ENCODE measurements at places on chromosomes 16 and 17.

- DNase-seq, result no peak
These were observed 21.4 kb downstream of the RPTOR start for GRCh38 chr17:80566054-80566400.

DNA sequence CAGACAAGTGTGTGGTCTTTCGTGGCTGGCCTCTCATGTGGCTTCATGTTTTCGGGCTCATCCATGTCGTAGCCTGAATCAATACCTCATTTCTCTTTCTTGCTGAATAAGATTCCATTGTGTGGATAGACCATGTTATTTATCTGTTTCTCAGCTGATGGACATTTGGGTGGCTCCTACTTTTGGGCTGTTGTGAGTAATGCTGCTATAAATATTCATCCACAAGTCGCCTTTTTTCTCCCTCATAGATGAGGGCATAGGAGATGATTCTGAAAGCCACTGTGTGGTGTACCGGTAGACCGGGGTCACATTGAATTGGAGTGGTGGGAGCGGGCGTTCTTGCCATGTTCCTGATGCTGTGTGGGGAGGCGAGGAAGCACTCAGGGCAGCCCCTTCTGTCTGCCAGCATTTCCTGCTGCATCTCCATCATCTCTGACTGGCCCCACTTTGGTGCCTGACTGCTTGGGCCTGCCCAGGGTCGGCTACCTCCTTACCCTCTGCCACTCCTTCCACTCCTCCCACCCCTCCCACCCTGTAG, 40.1 kb downstream of the PRMT7 start:
- no peak for DNase-seq

DNA sequence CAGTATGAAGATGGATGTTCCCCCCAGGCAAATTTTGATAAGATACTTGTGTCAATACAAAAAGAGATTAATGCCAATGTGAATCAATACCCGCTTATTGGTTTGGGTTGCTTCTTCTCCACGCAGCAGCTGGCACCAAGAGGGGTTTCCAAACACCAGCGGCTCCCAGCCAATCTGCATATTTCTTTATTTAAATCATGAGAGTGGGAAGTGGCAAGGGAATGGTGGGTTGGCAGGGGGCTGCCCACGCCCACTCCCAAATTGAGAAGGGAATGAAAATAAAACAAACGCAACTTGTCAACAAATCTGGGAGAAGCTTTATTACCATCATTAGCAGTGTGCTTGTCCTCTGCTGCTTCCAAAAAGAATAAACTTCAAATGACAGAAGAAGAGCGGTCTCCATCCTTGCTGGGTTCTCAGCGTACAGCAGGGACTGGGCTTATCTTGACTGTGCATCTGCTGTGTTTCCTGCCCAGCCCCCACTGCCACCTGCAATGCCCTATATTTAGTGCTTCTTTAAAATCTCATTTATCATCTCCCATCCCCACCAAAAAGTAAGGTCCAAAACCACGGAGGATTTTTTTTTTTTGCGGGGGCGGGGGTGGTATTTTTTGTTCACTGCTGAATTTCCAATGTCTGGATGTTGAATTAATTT, 34.9 kb upstream of the C16orf78 start:
- no peak for DNase-seq

GRCh38 chr16:54373534-54374520, 87.2 kb upstream of the IRX3 start:
- DNase-seq, result no peak

DNA sequence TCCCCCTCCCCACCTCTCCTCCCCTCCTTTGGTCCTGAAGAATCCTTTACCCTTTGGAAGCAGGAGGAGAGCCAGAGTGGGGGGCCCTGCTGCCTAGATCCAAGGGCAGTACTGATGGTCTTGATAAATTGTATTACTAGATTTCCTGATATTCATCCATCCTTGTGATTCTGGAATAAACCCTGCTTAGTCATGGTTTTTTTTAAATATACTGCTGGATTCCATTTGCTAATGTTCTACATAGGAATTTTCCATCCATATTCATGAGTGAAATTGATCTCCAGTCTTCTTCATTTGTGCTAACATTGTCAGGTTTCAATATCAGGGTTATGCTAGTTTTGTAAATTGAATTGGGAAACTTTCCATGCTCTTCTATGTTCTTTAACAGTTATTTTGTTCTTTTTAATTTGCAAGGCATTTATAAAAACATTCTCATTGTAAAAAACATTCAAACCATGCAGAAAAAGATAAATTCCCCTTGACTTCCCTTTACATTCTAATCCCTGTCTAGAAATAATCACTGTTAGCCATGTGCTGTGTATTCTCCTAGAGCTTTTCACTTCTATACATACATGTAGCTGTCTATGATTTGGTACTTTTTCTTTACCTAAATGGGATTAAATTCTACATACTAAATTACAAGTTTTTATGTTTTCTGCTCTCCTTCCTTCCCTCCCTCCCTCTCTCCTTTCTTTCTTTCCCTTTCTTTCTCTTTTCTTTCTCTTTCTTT, 56.7 kb downstream of the CCDC42 start:
- DNase-seq, result no peak

GRCh38 chr17:68829211-68829610, 126.0 kb downstream of the ABCA8 start:
- DNase-seq, result no peak

- no peak for DNase-seq
These were observed 190.2 kb upstream of the CPHXL start for GRCh38 chr16:75916451-75916850.

DNA sequence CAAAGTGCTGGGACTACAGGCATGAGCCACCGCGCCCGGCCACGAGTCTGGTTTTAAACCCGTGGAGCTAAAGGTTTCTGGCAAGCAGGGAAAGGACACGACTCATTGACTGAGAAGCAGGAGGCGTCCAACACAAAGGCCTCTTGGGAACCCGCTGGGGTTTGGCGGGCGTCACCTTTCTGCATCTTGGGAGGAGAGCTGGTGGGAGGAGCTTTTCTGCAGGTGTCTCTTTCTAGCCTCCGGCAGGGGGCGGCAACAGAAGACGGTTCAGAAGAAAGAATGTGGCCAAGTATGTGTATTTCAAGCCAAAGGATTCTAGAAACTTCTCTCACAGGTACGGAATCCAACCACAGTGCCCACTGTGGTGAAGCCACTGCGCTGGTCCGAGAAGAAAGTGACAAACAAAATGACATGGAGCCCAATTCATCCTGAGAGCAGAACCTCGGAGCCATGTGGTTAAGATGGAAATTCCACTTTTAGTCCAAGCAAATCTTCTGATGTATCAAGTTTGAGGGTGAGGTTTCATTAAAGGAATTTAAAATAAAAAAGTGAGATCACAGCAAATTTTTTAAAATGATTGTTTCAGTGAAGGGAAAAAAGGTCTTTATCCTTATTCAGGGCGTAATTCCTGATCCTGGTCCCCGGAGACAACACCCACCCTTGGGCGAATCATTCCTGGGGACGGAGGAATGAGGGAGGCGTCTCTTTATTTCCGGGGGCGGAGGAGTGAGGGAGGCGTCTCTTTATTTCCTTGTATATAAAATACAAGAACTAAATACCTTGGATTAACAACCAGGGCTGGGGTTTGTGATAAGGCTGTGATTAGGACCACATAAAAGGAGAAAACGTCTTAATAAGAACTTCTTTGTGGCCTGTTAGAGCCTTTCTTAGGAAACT, 97.6 kb downstream of the MRM3 start:
- no peak for DNase-seq

DNA sequence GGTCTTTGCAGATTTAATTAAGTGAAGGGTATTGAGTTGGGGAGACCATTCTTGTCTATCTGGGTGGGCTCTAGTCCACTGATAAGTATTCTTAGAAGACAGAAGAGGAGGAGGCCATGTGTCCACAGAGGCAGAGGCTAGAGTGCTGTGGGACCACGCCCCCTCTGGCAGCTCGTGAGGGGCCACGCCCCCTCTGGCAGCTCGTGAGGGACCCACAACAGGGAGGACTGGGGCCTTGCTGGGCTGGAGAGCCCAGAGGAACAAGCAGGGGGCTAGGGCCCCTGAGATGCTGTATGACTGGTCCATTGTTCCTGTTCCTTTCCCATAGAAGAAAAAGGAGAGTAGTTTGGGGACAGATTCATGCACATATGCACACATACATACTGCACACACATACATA, 106.8 kb downstream of the METRNL start:
- DNase-seq, result no peak

- no peak for DNase-seq
These were observed 25.3 kb downstream of the RPH3AL start for GRCh38 chr17:327296-327695.

DNA sequence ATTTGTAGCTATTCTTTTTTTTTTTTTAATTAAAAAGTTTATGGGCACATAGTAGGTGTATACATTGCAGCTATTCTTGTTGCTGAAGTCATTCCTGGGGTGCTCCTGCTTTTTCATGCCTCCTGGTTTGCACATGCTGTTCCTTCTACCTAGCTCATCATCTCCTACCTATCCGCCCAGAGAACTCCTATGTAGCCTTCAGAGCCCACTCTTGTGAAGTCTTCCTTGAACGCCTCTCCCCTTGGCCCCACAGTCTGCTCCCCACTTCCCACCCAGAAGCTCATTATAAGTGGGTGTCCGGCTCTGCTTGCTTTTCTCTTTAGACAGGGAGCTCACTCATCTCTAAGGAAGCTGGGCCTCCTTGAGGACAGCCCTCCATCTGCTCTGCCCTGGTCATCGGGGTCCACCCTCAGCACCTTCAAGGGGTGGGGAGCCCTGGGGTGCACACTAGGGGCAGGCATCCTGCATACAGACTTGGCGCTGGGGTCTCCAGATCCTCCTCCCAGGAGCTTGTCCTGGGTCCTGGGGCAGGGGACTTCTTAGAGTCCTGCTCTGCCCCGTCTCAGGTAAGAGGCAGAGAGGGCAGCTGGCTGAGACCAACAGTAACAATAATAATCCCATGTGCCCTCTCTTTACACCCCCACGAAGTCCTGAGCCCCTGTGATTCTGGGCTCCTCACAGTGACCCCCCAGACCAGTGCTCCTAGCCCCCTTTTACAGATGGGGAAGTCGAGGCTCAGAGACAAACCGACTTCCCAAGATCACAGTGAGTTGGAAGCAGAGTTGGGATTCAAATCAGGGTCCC, 3.5 kb upstream of the B9D1 start:
- DNase-seq, result no peak

- no peak for DNase-seq
These were observed 52.4 kb downstream of the CA10 start for GRCh38 chr17:52106072-52106471.

DNA sequence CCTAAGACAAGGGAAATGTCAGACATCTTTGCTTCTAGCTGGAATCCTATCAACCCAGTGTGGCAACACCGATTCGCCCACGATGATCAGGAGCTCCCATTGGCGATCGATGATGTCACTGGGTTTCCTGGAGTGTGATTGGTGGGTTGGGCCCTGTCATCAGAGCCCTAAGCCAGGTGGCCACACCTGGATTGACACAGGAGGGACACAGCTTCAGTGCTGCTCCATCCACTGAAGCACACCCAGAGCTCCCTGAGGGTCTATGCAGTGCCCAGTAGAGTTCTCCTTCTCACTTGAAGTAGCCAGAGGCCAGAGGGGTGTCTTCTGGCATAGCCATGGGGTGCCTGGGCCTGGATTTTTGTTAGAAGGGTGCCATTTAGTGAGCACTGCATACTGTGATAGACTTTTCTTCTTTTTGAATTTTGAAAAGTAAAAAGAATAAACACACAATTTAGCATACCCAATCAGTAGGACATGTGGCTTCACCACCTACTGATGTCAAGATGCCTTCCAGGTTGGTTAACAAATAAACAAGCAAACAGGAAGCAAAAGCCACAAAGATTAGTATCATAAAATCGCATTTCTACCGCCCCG, 77.6 kb downstream of the CMIP start:
- peak; percentile 11 for DNase-seq

DNA sequence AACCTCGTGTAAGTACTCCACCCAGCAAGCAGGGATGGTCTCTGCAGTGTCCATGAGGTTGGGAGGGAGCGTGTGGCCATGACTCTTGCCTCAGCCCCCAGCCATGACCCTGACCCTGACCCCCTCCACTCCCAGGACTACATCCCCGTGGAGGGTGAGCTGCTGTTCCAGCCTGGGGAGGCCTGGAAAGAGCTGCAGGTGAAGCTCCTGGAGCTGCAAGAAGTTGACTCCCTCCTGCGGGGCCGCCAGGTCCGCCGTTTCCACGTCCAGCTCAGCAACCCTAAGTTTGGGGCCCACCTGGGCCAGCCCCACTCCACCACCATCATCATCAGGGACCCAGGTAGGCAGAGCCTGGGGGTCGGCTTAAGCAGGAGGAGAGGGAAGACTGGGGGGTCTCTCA, 16.3 kb downstream of the GALK1 start:
- DNase-seq, result no peak

- no peak for DNase-seq
These were observed 18.2 kb downstream of the CDK5RAP3 start for GRCh38 chr17:47989159-47989558.

- DNase-seq, result no peak
These were observed at the start of gene DNASE1 for GRCh38 chr16:3654249-3654991. TSS of gene DNASE1 (plus strand) at chr16:3654691. CDS start at chr16:3655374, 683 bp downstream.

GRCh38 chr17:45976755-45977505, 22.1 kb upstream of the STH start:
- DNase-seq, result no peak

- no peak for DNase-seq
These were observed 2.3 kb downstream of the TMEM107 start for GRCh38 chr17:8173871-8174322.

GRCh38 chr17:38430316-38430715, 2.1 kb downstream of the ARHGAP23 start:
- DNase-seq, result no peak

GRCh38 chr17:68288804-68289203, 2.1 kb downstream of the SLC16A6 start:
- DNase-seq, result no peak

- peak; percentile 36 for DNase-seq
These were observed 1.4 kb downstream of the NFAT5 start for GRCh38 chr16:69566981-69567680.

GRCh38 chr16:74438492-74438979, 17.3 kb upstream of the CLEC18B start:
- DNase-seq, result no peak

DNA sequence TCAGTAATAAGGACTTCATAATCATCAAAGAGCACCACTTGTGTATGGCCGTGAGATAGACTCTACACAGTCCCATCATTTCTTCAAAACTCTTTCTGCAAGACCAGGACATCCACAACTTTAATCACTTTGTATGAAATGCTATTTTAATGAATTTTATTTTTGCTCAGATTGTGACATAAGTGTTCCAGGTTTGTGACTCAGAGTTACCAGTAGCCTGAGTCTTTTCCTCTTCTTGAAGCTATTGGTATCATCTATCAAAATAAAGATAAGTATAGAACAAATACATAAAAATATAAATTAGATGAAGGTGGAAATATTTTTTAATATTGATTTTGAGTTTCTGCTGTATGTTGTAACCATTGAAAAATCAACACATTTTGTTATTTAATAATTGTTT, 16.6 kb upstream of the VWA3A start:
- DNase-seq, result no peak

DNA sequence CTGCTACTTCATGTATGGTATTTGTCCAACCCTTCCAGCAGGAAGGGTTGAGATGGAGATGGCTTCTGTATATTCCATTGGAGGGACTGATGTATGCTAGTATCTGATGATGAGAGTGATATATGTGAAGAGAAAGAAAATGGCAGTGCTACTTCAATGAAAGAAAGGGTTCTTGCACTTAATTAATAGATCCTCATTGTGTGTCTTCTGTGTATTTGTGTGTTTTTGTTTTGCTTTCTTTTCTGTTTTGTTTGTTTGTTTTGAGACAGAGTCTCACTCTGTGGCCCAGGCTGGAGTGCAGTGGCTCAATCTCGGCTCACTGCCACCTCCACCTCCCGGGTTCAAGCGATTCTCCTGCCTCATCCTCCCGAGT, 61.2 kb upstream of the CRYM start:
- DNase-seq, result no peak

GRCh38 chr17:79395066-79395465, 215.8 kb downstream of the RBFOX3 start:
- DNase-seq, result no peak
